OCI-LY7 (cell line): ENCODE measurements at places on chromosomes 2 and 18.

GRCh38 chr2:74291886-74292621 lies 51.2 kb downstream of the SLC4A5 start:
- no peak for DNase-seq

DNA sequence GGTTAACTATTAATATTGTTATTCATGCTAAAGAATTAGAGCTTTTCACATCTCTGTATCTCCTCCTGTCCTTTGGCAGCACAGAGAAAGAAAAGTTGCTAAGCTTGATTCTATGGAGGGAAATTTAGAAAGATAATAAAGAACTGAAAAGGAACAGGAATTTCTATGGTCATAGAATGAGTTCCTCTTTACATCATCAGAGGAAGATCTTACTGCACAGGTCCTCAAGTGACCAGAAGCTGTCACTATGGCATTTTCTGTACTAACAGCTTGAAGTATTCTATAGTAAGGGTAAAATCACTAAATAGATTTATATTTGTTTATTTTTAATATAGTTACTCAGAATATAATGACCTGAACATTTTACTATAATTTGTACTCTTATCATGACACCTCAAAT lies 6.0 kb upstream of the PRKD3 start:
- no peak for DNase-seq

DNA sequence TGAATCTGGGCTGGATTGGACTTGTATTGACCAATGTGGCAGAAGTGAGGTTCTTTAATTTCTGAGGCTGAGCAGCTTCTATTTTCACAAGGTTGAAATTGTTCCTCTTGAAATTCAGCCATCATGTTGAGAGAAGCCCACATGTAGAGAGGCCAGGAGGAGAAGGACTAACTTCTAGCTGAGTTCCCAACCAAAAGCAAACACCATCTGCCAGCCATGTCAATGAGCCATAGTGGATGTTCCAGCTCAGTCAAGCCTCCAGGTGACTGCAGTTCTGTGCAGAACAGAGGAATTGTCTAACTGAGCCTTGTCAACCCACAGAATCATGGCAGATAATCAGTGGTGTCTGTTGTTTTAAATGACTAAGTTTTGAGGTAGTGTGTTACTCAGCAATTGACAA lies 110.6 kb upstream of the ACVR1 start:
- DNase-seq = no peak

DNA sequence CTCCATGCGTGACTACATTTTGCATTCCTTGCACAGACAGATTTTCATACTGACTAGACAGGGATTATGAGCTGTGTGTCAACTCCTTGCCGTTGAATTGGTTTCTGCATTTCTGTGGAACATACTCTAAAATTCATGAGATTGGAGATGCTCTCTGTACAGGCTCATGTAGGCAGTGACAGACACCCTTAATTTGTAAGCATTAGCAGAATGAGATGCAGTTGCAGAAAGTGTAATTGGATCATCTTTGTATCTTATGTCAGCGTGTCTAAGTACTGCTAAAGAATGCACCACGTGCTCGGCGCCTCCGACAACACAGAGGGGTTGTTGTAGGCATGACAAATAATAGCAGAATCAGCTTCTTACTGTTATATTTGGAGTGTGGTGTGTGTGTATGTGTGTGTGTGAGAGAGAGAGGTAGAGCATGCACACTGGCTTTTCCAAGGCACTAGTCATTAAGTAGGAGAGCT lies 212.4 kb downstream of the CMPK2 start:
- DNase-seq = no peak

GRCh38 chr2:172234716-172235691 lies 132.3 kb upstream of the DLX2 start:
- DNase-seq = no peak

- DNase-seq = no peak
Observed at GRCh38 chr18:48600456-48601090, 61.7 kb downstream of the CTIF start.

- DNase-seq = no peak
Observed at GRCh38 chr18:3688690-3689089, 238.7 kb downstream of the TGIF1 start.

- DNase-seq = no peak
Observed at GRCh38 chr18:31407649-31408048, 31.1 kb downstream of the DSG4 start.

DNA sequence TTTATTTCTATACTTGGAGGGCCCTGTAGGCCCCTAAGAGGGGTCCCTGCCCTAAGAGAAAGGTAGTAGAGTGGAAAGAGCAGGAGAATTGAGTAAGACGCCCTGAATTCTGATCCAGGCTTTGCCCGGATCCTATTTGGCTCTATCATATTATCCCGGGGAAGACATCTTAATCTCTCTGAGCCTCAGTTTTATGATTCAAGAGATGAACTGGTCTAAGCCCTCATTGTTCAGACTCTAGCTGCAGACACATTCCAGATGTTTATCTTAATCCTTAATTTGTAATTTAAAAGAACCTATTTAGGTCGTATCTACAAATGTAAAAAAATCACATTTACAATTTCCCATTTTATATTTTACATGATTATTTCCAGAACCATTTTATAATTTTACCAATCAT lies 220.1 kb downstream of the AGPS start:
- DNase-seq = no peak

DNA sequence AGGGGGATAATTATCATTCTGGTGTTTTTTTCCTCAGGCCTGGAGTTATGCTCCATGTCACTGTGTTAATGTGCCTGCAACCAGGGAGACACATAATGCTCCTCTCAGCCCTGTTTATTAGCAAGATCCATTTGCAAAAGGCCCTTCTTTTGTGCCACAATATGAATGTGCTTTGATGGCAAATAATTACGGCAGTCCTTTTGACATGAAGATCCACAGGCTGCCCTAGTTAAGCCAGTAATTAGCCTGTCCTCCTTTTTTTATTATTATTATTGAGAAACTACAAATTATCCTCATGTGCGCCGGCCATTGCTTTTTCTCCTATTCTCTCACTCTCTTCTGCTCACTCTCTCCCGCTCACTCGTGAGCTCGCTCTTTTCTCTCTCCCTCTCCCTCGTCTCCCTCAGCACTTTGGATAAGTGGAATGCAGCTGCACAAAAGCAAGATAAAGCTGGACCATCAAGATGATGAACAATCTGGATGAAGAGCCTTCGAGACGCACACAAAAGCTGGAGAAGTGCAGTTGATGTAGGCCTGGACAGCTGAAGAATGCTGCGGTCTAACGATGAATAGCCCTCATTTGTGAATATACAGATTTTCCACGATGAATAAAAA lies 762.3 kb downstream of the BCL11A start:
- no peak for DNase-seq

GRCh38 chr2:3195641-3196476 lies 181.8 kb downstream of the EIPR1 start:
- DNase-seq = peak; percentile 41

GRCh38 chr2:82656420-82656819 lies 1802.7 kb downstream of the SUCLG1 start:
- DNase-seq = no peak

DNA sequence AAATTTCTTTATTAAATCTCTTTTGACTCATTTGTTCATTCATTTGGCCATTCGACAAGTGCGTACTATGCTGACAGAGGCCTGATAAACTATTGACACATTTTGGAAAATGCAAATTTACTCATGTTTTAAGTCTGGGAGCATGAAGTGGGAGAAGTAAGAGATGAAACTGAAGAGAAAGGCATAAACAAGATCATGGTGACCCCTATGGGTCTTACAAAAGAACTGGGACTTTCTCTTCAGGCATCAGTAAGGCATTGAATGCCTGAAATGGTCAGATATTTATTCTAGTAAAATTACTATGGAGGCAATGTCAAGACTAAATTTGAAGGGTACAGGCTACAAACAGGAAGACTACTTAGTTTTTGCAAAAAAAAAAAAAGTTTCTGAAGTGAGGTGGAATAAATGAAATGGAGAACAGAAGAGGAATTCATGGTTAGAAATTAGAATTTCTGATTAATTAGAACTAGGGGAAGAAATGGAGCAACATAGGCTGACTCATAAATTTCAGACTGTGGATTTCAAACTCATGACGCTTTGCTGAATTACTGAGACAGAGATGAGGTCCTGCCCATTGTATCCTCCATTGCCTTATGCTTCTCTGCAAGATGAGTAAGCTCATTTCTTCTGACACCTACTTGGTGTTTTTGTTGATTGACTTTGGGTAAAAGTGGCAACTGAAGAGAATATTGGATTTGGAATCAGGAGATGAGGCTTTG lies 32.7 kb downstream of the VSNL1 start:
- DNase-seq = peak; percentile 2

DNA sequence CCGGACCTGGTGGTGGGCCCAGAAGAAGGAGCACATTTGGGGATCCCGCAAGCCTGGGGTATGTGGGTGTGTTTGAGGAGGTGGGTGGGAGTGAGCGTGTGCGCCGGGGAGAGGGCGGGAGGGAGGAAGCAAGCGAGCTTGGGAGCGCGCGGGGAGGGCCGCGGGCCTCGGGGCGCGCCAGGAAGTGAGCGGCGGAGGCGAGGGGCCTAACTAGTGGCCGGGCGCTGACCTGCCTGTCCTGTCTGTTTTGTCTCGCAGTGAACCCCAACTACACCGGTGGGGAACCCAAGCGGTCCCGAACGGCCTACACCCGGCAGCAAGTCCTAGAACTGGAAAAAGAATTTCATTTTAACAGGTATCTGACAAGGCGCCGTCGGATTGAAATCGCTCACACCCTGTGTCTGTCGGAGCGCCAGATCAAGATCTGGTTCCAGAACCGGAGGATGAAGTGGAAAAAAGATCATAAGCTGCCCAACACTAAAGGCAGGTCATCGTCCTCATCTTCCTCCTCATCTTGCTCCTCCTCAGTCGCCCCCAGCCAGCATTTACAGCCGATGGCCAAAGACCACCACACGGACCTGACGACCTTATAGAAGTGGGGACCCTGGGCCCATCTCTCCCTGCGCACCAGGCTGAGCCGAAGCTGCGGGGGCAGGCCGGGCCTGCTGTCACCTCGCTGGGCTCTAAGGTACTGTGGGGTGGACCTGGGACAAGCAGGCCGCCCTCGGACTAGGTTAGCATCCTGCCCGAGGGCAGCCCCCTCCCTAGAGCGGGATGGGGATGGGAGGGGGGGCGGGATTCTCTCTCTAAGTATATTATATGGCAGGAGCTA lies 1.2 kb downstream of the HOXD4 start:
- DNase-seq = no peak

GRCh38 chr2:53247956-53248735 lies 519.5 kb upstream of the CHAC2 start:
- DNase-seq = no peak

GRCh38 chr2:105375001-105375561 lies 23.8 kb downstream of the FHL2 start:
- DNase-seq = no peak

- no peak for DNase-seq
Observed at GRCh38 chr2:60605866-60606265, 52.4 kb upstream of the BCL11A start.

GRCh38 chr2:222594679-222595078 lies 61.2 kb downstream of the FARSB start:
- no peak for DNase-seq

GRCh38 chr2:173749315-173749714 lies 215.9 kb downstream of the SP3 start:
- no peak for DNase-seq

- no peak for DNase-seq
Observed at GRCh38 chr18:58373481-58373880, 255.4 kb downstream of the ALPK2 start.

DNA sequence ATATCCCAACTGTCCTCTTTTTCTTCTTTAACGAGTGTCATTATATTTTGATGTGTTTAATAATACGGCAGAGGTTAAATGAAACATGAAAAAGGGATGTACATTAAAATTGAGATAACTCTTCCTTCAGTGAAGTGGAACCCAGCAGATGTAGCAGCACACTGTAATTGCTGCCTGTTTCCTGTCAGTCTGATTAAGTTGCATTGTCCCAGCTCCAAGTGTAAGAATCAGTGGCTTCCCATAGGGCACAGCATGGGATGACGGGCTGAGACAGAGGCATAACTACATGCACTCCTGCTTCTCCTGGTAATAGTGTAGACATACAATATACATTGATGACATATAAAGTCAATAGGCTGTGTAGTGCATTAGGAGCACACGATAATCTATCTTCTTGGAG lies 175.8 kb upstream of the TCF4 start:
- DNase-seq = no peak
